Suprapubic skin (tissue), 4 donors: ENCODE measurements at places on chromosomes 12 and 14.

DNA sequence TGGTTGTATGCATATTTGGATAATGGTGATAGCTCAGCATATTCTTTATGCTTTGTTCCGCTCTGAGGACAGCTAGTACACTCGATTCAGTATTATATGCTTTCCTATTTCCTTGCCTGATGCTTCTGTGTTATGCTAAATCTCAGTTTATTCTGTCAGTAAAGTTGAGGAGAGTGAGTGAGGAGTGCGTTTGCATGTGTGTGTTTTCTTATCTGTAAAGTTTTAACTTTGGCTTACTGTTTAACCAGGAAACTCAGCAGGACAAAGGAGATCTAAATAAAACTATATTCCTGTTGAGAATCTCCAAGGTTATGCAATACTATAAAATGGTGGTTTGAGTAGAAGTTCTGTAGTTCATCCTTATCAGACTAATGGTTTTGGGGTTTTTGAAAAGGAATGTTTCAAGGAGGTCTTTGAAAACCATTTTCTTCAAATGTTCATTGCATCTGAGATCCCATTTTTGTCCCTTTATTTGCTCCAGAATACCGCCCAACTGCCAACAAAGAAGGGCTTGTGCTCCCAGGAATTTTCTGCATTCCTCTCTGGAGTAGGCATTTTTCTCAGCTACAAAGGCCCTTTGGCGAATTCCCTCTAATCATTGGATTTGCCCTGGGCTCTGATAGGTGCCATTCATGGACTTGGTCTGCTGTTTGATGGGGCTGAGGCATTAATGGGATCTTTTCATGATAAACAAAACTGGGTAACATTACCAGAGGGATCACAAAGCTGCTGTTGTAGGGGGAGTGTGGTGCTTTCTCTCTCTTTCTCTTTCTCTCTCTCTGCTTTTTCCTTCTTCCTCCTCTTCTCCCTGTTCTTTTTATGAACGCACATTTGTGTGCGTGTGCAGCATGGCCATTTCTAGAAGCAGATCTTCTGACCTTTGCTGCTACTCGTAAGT, 71.7 kb downstream of the HMGA2 start:
- no peak for DNase-seq

GRCh38 chr12:14716848-14717444, 20.5 kb upstream of the GUCY2C start:
- DNase-seq: no peak

GRCh38 chr12:550473-551260, 90.9 kb downstream of the B4GALNT3 start:
- DNase-seq: no peak

DNA sequence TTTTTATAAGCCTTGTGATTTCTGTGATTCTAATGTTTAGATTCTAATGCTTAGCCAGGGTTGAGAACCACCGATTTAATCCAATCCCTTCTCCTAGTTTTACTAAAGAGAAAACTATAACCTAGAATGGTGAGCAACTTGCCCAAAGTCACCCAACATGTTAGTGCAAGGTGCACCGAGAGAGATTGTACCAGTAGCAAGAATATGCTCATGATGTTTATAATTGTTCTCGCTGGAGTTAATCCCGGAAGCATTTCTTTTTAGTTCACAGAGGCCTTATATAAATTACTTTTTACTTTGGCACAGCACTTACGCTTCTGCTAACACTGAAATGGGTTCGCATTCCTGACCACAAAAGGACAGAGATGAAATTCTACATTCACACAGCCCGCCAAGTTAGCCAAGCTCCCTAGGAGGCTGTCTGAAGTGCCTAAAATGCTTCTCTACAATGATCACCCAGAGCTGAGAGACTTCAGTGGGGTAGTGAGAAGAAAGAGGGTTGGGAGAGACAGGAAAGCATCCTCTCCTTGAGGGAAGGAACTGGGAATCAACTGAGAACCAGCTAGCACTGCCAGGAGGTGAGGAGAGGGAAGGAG, 579 bp upstream of the BLOC1S1 start:
- DNase-seq: no peak

GRCh38 chr12:5685935-5686334, 254.0 kb downstream of the NTF3 start:
- DNase-seq: no peak

- DNase-seq: peak; percentile 64
Observed at GRCh38 chr12:110846615-110847566, at the start of gene CCDC63. Gene CCDC63, plus strand, starts transcription at chr12:110846987. Its CDS starts 5,968 bp downstream, at chr12:110852955.

- DNase-seq: no peak
Observed at GRCh38 chr12:114685320-114685781, 1.4 kb upstream of the TBX3 start.

DNA sequence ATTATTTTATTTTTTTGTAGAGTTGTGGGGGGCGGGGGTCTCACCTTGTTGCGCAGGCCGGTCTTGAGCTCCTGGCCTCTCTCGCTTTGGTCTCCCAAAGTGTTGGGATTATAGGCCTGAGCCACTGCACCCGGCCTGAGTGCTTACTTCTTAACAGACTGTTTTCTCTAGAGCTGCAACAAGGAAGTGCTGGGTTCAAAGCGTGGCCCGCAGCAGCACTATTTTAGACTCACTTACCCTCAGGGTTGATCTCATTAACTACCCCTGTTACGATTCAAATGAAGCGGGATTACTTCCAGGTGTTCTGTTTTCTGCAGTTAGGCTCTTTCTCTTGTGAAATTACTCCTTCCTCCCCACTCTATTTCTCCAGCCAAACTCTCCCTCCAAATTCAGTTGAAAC, 8.7 kb downstream of the A2ML1 start:
- DNase-seq: no peak

- DNase-seq: no peak
Observed at GRCh38 chr12:57741844-57742738, 2.7 kb upstream of the TSPAN31 start.

GRCh38 chr12:71141378-71141926, 16.3 kb downstream of the TSPAN8 start:
- no peak for DNase-seq

DNA sequence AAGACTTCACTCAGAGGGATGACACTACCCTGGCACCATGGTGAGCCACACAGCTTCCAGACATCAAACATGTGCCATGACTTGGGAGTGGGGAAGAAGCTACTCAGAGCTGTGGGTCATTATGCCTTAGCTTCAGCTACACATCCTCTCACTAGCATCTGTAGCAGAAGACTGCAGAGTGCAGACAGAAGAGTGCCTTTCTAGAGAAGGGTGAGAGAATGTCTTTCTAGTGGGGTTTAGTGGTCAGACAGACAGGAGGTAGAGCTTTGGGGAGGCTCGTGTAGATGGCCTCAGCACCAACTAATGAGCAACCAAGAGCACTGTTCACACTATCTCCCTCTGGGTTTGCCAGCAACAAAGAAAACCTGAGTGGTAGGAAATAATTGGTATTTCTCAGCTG, 4.9 kb upstream of the B4GALNT3 start:
- DNase-seq: no peak

DNA sequence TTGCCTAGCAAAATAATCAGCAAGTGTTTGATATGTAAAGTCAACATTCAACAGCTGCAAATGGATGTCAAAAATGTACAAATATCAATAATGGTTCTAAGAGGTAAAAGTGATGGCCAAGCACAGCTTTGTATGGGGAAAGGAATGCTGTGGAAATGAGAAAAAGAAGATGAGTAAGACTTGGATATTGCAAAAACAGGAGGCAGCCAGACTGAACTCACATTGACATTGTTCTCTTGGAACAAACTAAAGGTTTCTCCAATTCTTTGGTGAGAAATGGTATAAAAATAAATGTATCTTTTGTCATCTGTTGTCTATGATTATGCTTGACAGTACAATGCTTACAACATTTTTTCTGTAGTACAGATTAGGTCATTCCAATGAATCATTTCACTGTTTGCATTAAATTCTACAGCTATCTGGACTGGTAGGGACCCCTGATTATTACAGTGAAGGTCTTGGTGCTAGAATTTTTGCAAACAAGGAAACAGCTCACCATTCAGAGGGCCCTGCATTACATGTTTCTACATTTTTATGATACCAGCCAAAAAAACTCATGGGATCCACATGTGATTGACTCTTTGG, 465.7 kb downstream of the NOVA1 start:
- no peak for DNase-seq
